ENCODE measurements at places on chromosomes 12 and 14.

DNA sequence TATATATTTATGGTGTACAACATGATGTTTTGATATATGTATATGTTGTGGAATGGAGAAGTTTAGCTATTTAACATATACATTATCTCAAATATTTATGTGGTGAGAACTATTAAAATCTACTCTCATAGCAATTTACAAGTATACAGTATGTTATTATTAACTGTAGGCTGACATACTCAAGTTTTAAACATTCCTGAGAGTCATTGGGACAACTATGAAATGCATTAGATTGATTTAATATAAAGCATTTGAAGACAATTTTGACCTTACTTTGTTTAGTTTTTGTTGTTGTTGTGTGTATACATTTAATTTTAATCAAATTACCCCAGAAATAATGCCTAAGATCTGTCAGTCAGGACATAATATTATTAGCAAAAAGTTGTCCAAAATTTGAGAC is 99.5 kb downstream of the LRRK2 start:
- no peak for DNase-seq

- peak; percentile 16 for DNase-seq
Observed at GRCh38 chr12:19129486-19130223, at the start of gene PLEKHA5. TSS of gene PLEKHA5 (plus strand) at chr12:19129733. CDS start at chr12:19129800, 67 bp downstream.

- no peak for DNase-seq
Observed at GRCh38 chr12:29655861-29656260, 127.9 kb downstream of the TMTC1 start.

- DNase-seq = no peak
Observed at GRCh38 chr14:52080808-52081755, 12.2 kb upstream of the NID2 start.

GRCh38 chr14:77316872-77317301 is 3.8 kb downstream of the POMT2 start:
- no peak for DNase-seq

GRCh38 chr14:94392510-94392935 is 4.1 kb upstream of the SERPINA1 start:
- no peak for DNase-seq

GRCh38 chr12:22935090-22935489 is 310.1 kb downstream of the ETNK1 start:
- no peak for DNase-seq

- DNase-seq = no peak
Observed at GRCh38 chr12:58732894-58733293, 187.4 kb downstream of the LRIG3 start.

- no peak for DNase-seq
Observed at GRCh38 chr12:68097386-68097785, 62.2 kb downstream of the IFNG start.

- DNase-seq = no peak
Observed at GRCh38 chr12:50520416-50521207, 15.8 kb downstream of the DIP2B start.

- no peak for DNase-seq
Observed at GRCh38 chr12:114689075-114689994, 5.4 kb upstream of the TBX3 start.

DNA sequence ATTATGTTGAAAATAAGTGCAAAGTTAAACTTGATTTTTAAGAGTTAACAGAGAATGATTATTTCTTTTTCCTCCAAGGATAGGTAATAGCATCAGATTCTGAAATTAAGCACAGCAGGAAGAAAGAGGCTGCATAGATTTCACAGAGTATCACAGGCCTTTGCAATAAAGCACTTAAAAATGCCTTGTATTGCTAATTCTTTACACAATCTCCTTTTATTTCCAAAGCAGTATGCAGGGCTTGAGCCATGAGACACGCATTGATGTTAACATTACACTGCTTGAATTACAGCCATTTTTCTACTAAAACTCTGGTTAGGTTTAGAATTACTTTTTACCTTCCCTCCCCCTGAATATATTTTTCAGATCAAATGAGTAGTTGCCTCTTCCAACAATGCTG is 398.3 kb downstream of the BCAT1 start:
- no peak for DNase-seq

GRCh38 chr12:24034894-24035293 is 85.4 kb upstream of the SOX5 start:
- DNase-seq = no peak

DNA sequence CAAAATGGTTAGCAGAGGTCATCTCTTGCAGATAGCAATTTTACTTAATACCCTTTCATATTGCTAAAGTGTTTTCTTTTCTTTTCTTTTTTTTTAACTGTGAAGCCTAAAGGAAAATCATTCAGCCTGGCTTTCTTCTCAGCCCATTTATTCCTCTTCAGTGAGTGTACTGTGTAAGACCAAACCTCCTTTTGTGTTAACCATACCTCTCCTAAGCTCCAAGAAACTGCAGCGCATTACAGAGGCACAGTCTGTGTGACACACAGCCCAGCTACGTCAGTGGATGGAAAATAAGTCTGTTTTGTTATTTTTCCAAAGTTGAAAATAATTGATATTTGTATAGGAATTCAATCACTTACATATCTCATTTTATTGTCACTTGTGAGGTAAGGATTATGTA is 21.7 kb downstream of the DCAF5 start:
- no peak for DNase-seq

- DNase-seq = no peak
Observed at GRCh38 chr12:50047693-50048250, 9.6 kb upstream of the ASIC1 start.

GRCh38 chr12:109736552-109737108 is 23.0 kb downstream of the FAM222A start:
- DNase-seq = no peak

GRCh38 chr12:5073054-5073453 is 29.4 kb downstream of the KCNA5 start:
- no peak for DNase-seq

GRCh38 chr12:27814411-27814810 is 34.4 kb upstream of the MANSC4 start:
- DNase-seq = no peak

- no peak for DNase-seq
Observed at GRCh38 chr14:105187935-105188524, 6.9 kb upstream of the NUDT14 start.

DNA sequence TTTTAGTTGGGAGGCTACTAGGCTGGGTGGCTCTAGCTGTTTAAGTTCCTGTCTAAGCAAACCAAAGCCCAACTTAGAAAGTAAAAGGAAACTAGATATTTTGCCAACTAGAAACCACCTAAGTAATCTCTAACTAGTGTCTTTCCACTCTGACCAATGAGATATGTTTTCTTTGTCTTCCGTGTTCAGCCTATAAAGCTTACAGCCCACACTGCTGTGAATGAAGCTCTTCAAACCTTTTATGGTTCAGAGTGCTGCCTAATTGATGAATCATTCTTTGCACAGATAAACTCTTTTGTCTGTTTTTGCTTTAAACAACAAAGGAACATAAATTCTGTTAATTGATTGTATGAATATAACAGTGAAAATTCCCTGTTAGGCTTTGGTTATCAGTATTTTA is 66.1 kb downstream of the FUT8 start:
- no peak for DNase-seq

DNA sequence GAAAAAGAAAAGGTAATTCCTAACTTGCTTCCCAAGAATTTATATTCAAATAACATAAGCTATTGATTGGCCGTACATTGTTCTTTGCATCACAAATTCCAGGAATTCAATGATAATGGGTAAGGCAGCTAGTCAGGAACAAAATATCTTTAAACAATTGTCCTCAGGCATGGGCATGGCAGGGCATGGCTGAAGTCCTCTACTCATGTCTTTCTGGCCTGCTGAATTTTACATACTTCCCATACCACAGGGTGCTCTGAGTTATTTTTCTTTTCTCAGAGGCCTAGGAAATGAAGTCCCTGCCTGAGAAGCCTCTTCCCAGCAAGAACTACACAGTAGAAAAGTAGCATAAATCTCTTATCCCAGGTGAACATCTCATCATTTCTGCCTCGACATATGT is 15.1 kb upstream of the DRAM1 start:
- no peak for DNase-seq

DNA sequence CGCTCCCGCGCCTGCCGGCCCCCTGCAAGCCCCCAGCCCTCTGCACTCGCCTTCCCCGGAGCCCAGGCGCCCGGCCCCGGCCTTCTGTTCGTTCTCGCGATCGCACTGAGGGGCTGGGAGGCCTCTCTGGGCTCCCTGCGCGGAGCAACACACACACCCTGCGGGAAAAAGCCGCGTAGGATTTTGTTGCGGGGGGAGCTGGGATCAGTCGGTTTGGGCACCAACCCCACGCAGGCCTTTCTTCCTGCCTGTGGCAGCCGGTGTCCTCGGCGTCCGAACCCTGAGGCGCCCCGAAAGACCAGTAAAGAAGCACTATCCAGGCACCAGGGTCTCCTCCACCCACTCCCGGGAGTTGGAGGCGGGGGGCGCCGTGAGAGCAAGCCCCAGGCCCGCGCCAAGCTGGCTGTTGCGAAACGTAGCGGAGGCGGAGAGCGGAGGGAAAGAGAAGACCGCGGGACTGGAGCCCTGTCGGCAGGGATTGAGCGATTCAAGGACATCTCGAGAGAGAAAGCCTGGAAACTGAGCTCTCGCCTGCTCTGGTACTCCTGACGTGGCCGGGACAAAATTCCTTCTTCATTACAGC is 1.9 kb upstream of the HOXC5 start:
- DNase-seq = no peak

DNA sequence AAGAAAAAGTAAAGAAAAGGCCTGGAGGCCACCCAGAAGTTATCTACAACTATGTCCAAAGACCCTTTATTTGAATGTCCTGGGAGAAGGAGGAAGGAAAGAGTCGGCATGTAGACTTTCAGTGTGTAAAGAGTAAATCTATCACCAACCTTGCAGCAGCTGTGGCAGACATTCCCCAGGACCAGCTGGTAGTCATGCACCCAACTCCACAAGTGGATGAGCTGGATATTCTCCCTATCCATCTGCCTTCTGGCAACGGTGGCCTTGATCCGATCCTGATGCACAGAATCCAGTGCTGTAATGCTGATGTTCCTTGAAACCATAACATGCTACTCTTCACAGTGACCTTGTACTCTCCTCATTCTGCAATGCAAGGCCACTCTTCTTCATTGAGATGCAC is 27.3 kb downstream of the KRT76 start:
- DNase-seq = no peak

- no peak for DNase-seq
Observed at GRCh38 chr12:88839486-88839885, 259.2 kb upstream of the KITLG start.

GRCh38 chr12:46364777-46365580 is 7.6 kb downstream of the SLC38A2 start:
- no peak for DNase-seq

DNA sequence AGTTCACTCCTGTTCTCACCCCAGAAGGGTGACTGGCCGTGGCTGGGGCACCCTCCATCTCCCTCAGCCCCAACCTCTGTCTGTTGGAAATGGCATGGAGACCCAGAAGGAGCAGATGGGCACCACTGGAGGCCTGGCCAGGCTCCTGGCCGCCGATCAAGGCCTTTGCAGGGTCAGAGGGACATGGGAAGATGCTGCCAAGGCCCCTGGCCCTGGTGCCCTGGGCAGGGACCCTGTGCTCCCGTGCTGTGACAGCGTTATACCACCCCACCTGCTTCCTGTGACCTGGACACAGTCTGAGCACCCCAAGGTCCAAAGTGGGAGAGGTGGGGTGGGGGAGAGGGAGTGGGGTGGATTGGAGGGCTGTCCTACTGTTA is 3.5 kb downstream of the INF2 start:
- no peak for DNase-seq

DNA sequence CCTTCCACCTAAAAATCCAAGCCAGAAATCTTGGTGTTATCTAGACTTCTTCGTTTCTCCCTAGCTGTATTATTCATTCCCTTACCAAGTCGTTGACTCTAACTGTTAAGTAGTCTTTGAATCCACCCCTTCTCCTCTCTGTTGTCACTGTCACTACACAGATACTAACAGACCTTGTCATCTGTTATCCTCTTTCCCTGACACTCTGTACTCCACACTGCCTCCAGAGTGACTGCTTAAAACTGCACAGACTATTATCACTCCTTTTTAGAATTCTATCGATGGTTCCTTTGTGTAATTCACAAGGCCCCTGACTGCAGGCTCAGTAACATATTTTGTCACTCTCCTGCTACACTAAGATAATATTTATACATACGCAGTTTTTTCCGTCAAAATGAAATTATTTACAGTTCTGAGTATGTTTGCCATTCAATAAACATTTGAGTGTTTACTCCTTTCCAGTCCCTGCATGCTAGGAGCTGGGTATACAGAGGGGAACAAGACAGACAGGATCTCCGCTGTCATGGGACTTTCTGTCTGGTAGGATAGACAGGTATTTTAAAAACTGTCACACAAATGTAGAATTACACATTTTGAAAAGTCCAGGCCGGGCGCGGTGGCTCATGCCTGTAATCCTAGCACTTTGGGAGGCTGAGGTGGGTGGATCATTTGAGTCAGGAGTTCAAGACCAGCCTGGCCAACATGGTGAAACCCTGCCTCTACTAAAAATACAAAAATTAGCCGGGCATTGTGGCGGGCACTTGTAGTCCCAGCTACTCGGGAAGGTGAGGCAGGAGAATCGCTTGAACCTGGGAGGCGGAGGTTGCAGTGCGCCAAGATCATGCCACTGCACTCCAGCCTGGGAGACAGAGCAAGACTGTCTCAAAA is 3.8 kb downstream of the MARS1 start:
- no peak for DNase-seq

DNA sequence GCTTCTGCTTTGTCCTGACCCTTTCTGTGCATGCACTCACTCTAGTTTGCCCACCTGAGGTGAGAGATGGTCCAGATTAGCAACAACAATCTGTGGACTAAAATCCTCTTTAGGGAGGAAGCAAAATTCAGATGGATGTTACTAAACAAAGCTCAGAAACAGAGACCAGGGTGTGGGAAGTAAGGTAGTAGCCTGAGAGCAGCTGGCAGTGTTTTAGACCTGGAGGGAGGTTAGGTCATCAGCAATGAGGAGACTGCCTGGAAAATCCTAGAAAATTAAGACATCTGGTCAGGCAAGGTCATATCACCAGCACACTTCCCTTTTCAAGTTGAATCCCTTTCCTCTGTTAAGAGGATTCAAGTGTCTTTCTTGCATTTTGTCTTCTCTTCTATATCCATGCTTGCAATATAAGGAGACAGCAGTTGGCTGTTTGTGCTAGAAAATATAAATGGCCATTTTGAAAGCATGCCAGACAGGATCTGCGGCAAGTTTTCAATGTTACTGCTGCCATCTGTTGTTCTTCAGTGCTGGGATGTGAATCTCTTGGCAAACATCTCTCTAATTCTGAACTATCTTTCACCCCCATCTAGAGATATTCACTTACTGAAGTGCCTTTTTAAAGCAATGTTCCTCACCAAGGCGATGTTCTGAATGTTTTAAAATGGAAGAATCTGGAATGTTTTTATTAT is 266.4 kb downstream of the NAV3 start:
- no peak for DNase-seq
